Activated naive CD4-positive, alpha-beta T cell treated with Interleukin-2 at 50 U/mL for 16 hours (primary cell): ENCODE measurements at places on chromosomes 7 and 10.

DNA sequence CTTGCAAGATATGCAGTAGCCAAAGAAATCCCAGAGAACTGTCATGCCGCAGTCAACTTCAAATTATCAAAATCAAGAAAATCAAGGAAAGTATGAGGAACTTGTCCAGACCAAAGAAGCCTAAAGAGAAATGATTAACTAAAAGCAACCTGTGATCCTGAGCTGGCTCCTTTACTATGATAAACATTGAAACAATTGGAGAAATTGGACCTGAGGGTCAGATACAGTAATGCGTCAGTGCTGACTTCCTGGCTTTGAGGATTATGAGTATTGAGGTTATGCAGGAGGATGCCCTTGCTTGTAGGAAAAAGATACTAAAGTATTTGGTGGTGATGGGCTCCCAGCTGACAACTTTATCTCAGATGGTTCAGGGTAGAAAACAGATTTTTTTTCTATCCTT, 324.7 kb upstream of the AKR1E2 start:
- DNase-seq = no peak

DNA sequence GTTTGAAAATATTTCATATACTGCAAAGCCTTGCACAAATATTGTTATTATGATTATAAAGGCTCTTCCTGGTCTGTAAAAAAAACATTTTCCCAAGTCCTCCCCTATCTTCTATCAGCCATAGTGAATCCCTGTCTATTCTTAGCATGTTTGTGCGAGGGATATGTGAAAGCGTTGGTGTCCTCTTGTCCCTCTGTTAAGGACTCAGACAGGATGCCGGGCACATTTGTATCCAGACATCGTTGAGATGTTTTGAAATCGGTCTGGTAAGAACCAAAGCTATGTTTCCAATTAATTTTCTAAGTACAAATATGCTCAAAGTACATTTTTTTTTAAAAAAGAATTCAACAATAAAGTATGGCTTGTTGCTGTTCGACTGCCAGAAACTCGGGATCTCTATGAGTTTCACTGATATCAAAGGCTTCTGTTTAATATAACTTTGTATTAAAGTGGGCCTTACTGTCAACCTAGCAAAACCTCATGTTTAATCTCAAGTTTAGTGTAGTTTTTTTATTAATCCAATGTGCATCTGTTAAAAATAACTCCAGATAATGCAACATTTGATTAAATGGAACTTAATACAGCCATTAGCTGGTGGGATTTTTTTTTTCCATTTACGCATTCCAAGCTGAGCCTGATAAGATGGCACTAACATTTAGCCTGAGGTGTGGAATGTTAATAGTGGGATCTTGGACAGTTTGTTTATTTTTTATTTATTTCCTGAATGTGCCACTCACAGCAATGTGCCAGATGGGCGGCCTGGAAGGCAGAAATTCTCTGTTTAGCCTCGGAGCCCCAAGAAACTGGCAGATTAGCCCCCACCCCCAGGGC, 754.3 kb downstream of the LRMDA start:
- no peak for DNase-seq

DNA sequence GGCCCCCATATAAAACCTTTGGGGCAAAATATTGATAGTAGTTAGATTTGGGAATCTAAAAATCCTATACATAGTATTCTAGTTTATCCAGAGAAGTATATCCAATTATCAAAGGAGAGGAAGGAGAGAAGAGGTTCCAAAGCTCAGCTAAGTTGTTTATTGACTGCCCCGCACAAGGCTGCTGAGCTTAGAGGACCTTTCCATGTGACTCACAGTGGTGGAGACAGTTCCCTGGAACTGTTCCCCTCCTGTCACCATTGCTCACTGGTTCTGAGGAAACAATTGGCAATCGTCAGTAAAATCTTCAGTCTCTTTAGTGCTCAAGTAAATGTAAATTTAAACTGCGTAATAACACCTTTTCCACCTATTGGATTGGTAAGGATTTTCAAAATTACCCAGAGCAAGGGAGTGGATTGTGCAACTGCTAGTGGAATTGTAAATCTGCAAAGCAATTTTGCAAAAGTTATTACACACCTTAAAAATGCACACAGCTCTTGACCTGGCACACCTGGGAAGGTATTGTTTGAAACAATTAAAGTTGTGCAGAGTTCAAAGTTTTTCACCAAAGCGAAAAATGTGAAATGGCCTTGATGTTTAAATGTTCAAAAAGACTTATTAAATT, 63.1 kb downstream of the EEPD1 start:
- no peak for DNase-seq

DNA sequence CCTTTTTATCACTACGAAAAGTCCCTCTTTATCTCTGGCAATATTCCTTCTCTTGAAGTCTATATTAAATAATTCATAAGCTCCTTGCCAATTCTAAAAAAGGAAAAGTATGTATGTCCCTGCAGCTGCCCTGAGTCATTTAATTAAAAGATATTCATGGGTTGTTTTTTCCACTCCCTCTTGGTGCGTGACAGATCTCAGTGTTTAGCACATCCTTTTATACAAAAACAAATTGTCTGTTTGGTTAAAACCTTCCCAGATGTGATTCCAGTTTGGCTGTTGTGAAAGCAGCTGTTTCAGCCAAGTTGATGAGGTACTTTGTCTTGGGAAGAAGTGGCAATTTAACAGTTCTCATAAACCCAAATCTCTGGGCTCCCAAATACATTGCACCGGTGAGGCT, 33.8 kb upstream of the PRLHR start:
- DNase-seq = no peak

GRCh38 chr7:67857698-67858097, 861.1 kb downstream of the TYW1 start:
- no peak for DNase-seq

DNA sequence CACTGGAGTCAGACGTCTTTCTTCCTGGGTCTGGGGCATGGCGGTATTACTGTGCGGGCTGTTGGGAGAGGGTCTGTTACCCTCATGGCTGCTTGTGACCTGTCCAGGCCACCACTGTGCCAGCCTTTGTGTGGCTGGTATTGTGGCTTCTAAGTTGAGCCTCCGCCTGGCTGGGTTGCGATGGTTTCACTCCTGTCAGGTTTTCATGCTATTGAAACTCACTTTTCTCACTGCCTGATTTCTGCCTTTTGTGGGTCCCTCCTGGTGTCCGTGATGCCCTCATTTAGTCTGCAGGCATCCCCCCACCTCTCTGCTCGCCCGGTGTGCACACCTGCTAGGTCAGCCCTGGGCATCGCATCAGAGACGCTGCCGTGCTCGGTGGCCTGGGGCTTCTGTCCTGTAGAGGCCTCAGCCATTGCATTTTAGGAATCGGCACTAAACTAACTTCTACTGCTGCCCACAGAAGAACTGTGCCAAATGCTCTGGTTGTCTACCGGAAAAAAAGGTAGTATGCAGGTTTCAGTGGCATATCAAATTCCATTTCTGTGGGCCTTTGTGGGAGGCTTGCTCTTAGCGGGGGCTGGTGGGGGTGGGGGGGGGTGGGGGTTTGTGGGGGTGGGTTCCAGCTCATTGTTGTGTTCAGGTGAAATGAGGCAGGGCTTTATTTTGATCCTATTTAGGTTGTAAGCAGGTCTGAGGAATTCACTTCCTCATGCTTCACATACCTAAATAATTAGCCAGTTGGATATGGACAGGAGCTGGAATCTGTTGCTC, 64.3 kb downstream of the MGMT start:
- no peak for DNase-seq

DNA sequence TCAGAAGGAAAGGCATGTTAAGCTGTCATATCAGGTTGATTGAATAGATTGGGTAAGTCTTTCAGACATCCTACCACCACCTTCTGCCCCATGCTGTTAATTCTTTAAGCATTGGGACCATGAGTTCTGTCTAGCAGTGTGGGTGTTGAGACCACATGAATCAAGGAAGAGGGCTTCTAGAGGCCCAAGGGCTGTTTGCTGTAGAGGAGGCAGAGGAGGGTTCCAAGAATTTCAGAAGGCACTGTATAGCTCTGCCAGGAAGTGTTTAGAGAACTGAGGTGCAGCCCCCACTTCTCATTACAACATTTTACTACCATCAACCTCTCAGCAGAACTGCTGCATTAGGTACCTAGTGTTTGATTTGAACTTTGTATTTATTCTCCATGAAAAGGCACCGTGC, 720.2 kb downstream of the AUTS2 start:
- no peak for DNase-seq

DNA sequence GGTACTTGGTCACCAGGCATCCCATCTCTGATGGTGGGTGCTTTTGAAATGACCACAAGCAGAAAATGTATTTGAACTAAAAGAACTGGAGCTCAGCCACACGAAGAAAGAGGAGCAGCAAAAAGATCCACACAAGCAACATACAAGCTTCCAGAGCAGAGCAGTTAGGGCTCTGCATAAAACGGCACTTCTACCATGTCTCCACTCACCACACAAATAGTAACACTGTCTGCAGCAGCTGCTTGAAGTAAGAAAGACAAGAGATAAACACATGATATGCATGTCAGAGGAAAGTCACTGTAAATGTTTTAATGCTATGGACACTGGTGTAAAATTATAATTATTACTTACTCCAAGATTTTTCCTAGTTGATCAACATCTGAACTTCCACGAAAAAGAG, 32.5 kb upstream of the FAM133B start:
- no peak for DNase-seq

DNA sequence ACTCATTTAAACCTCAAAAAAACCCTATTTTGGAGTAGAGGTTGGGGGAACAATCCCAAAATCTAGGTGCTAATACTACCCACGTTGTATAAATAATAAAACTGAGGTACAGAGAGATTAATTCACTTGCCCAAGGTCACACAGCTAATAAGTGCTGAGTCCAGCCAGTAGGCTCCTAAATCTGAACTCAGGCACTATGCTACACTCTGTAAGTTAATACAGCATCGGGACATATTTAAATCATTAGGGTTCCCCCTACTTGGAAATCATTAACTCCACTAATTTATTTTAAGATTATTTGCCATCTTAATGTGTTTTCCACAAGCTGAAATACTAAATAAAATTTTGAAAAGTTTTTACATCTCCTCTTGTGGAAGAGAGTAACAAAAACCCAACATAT, 24.2 kb downstream of the PIP4K2A start:
- DNase-seq = no peak

DNA sequence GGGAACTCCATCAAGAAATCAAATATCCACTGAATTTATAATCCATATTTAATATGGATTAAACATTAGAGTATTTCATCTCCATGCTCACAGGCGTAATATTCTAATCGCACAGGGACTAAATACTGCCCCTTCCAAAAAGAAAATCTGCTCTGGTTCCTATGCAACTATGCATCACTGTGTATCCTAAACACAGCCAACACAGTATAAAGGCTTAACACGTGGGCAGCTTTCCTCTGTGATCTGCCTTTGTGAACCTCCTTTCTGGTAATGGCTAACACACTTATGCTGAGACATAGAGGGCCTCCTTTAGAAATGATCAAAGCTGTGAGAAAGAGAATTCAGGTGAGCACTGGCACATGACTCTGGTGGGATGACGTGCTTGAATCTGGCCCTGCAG, 110.2 kb downstream of the RAB11FIP2 start:
- no peak for DNase-seq

GRCh38 chr7:112770051-112770450, 20.1 kb downstream of the TMEM168 start:
- no peak for DNase-seq

DNA sequence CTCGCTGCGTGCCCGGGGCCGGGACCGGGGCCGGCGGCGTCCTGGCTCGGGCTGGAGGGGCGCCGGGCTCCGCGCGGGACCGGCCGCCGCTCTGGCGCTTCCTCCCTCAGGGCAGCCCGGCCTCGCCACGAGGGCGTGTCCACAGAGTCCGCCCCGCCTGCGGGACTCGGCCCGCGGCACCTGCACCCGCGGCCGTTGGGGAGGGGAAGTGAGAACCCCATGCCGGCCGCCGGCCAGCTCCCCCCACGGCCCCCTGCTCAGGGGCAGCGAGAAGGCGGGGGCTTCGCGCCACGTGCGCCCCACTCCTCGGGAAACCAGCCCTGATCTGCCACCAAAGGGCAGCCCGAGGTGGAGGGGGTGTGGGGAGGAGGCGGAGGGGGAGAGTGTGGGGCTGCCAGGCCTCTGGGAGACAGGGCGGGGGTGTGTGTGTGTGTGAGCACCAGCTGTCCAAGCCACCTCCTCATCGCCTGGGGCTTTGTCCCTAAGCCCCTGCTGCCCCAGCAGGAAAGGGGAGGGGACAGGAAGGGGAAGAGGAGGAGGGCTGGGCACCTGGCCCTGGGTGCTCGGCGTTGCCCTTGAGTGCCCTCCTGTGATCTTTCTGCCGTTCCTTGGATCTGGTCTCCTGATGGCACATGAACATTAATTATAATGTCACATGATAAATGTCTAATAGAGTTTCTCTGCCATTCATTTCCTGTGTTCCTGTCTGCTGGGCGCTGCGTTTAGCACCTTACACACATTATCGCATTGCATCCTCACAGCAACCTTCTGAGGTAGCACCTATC, at the start of gene PIK3AP1:
PIK3AP1 (minus strand) TSS at position 93 of the 785 bp plus-strand sequence. CDS start 120 bp downstream, outside the sequence.
- peak; percentile 38 for DNase-seq

DNA sequence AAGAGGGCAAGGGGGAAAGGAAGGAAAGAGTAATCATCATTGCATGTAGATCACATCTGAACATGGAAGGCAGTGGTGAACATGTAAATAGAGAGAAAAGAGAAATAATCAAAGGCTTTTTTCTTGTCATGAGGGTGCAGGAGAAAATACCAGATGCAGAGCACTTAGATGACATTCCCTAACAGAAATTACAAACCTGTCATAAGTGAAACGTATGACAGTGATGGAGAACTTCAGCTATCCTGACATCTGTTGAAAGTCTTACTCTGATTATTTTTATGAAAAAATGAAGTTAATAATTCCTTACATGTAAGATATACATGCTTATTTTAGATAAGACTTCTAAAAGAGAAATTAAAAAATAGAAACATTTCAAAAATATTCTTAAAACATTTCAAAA, 54.7 kb downstream of the BRAF start:
- no peak for DNase-seq

- DNase-seq = no peak
These were observed 333.9 kb downstream of the DNAJB6 start for GRCh38 chr7:157670490-157671357.

- no peak for DNase-seq
These were observed 341.7 kb downstream of the PRPF18 start for GRCh38 chr10:13928451-13928850.
